ENCODE measurements at places on chromosomes 5 and 9.
A peak's percentile ranks its signal among the peaks of the same experiment; 100 is the strongest.

DNA sequence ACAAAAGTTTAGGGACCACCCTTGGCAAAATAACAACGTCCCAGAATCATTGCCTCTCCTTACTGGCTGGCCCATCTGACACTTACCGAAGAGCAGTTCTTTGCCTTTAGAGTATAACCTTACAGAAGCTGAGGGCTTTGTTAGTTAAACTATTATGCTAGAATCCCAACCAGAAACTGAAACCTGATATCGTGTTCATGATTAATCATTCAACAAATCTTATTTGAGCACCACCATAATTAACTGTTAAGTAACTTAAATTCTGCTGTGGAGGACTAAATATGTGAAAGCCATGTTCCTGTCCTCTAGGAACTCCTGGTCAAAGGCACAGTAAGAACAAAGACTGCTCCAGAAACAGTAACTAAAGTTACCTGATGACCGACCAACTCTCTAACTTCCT, 104.9 kb downstream of the ARL15 start:
- DNase-seq: no peak

- DNase-seq: no peak
Measured at GRCh38 chr5:107542831-107543231, 127.9 kb downstream of the EFNA5 start.

- DNase-seq: no peak
Measured at GRCh38 chr5:100623719-100624118, 88.5 kb downstream of the FAM174A start.

GRCh38 chr9:116432051-116432450, 255.1 kb upstream of the TRIM32 start:
- DNase-seq: no peak

DNA sequence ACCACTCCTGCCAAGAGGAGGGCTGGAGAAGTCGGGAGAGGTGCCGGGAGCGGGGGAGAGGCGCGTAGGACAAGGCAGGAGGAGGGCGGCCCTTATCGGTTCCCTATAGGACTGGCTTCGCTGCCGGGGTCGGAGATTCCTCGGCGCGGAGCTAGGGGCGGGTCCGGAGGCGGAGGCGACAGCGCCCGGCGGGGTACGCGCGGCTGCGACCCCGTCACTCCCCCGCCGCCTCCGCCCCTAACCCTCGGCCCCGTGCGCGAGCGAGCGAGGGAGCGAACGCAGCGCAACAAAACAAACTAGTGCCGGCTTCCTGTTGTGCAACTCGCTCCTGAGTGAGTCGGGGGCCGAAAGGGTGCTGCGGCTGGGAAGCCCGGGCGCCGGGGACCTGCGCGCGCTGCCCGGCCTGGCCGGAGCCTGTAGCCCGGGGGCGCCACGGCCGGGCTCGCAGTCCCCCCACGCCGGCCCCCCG, 2.0 kb downstream of the GLIS3 start:
- DNase-seq: peak; percentile 29

GRCh38 chr9:23587433-23587832, 238.6 kb downstream of the ELAVL2 start:
- no peak for DNase-seq

DNA sequence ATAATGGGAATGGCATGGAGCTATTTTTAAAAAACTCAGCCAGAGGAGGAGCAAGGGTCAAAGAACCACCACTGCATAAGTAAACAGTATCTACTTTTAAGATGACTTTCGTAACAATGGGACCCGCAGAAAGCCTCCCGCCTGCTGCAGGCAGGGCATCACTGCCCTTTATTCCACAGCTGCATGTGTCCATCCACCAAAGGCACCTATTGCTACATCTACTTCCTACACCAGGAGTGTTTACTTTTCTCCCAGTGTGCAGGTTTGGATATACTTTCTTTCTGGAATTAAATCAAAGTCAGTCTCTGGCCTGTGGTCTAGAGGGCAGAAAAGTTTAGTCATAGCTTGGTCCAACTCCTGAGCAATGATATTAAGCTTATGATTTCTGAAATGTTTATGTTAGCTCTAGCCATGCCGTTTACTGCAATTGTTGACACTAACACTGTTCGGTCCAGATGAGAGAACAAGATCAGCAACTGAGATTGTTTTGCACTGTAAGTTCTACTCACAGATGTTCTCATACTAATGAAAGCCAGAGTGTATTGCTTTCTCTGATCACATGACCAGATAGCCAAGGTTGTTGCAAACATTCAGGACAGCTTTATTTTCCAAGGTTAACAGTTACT, 391.5 kb downstream of the FGF10 start:
- DNase-seq: no peak

GRCh38 chr5:65651144-65651543, 26.3 kb downstream of the SHLD3 start:
- DNase-seq: no peak

- no peak for DNase-seq
Measured at GRCh38 chr5:9720361-9720760, 90.2 kb upstream of the TAS2R1 start.

- no peak for DNase-seq
Measured at GRCh38 chr5:102418531-102418930, 80.3 kb downstream of the SLCO6A1 start.

DNA sequence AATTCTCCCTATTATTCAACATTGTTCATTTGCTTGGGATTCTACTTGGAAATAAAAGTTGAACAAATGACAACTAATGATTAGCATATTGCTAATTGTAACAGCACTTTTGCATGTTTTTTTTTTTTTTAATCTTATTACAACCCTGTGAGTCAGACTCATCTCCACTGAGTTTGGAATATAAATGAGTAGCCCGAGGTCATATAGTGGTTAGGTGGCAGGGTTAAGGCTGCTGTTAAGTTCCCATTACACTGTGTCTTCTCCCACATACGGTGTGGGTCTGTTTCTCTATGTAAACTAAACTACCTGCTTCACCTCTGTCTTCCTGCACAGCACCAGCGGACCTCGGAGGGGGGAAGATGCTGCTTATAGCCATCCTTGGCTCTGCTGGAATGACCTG, 92.4 kb downstream of the EQTN start:
- DNase-seq: no peak

All from stimulated activated CD4-positive, alpha-beta T cell treated with anti-CD3 and anti-CD28 coated beads, TNF-alpha, amount 100 ng/mL, for 1 hour (primary cell).